GM23248 (cell line): ENCODE measurements at places on chromosomes 6 and 20.

DNA sequence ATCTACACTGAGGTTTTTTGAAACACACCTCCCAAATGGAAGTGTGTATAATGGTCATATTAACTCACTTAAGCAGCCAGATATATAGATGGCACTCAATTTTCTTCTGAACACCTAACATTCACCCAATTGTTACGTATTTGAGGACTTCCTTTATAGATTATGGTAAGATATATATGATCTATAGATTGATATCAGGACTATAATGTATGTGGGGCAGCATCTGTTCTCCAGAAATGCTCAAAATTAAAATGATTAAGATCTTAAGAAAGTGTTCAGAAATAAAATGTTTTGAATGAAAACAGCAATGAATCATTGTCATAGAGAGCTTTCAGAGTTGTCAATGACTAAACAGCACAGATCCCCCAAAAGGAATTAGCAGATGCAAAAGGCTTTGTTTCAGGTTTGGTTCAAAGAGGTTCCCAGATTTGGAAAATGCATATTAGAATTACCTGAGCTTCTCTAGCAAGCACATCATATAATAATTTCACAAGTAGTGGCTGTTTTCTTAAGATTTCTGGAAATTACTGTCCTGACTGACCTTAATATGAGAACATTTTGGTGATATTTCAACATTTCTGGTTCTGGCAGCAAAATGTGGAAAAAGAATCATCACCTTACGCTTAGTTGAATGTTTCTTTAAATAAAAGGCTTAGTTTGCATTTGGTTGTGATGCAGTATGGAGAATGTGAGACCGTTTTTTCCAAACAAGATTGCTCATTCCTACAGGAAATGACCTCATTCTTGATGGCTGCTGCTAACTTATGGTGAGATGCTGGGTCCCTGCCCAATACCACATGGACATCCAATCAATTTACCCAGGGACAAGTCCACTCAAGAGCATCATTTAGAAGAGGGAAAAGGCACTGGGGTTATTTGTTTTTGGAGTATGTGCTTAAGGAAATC is 31.5 kb downstream of the TRAF3IP2 start:
- peak; percentile 95 for DNase-seq

- peak; percentile 49 for DNase-seq
These were observed 6.5 kb downstream of the CEP162 start for GRCh38 chr6:84220809-84221409.

DNA sequence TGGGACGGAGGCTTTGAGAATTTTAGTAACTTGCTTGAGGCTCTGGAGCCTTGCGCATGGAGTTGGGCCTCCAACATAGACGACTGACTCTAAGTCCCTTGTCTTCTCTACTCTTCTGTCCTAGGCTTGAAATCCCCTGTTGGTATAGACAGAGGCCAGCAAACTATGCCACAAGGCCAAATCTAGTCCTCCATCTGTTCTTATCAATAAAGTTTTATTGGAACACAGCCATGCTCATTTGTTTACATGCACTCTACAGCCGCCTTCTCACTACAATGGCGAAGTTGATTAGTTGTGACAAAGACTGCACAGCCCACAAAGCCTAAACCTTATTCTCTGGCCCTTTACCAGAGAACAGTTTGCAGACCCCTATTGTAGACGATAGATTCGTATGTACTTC is 174.1 kb upstream of the ZFP64 start:
- no peak for DNase-seq

DNA sequence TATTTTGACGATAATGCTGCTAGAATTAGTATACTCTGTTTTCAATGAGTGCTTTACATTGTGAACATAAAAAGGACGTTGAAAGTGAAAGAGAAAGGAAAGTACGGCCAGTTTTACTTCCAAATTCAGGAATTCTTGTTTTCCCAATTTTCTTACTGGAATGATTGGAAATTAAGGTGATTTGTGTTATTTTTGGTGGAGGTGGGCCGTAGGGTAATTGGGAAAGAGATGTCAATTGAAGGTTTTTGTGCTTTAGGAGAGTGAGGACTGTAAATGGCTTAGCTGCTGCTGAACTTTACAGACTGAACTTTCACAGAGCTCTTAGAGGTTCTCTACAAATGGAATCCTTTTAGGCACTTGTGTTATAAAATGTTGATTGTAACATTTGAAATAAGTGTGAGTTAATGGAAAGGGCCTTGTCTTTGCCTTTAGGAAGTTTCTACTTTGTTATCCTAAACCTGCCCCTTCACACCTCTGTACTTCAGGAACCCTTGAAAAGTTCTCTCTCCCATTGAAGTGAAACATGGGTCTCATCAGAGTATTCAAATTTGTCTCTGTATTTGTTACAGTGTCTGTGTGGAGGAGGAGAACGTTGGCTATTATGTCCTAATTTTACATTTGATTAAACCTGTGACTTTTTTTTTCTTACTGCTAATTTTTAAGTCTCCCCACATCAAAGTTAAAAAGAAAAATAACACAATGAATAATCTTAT is 256.4 kb downstream of the ARID1B start:
- peak; percentile 52 for DNase-seq

- no peak for DNase-seq
These were observed 43.0 kb upstream of the ZNF217 start for GRCh38 chr20:53636540-53637097.

- DNase-seq: no peak
These were observed 13.9 kb upstream of the CST7 start for GRCh38 chr20:24935140-24935539.

GRCh38 chr6:112288475-112288874 is 34.1 kb upstream of the LAMA4 start:
- peak; percentile 28 for DNase-seq

- peak; percentile 60 for DNase-seq
These were observed 51.1 kb downstream of the TCP11 start for GRCh38 chr6:35089935-35090505.

GRCh38 chr6:132969196-132969595 is 154.8 kb downstream of the RPS12 start:
- peak; percentile 46 for DNase-seq

- DNase-seq: no peak
These were observed 320.7 kb downstream of the CDH4 start for GRCh38 chr20:61572789-61573188.

GRCh38 chr6:40922281-40922680 is 116.7 kb downstream of the UNC5CL start:
- DNase-seq: peak; percentile 65

DNA sequence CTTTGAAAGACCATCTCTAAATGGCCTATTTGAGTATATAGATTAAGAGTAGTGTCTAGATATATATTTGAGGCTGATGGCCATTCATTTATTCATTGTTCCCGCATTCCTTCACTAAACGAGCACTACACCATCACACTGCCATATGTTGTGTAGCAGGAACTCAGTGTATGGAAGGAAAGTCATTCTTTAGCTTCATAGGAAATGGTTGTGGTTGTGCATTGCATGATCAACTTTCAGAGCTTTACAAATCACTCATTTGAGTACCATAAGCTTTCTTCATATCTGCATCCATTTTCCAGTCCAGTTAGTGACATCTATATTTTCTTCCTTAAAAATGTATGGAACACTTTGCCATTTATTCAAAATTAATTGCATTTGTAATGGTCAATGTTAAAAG is 97.9 kb downstream of the ARID1B start:
- DNase-seq: no peak

DNA sequence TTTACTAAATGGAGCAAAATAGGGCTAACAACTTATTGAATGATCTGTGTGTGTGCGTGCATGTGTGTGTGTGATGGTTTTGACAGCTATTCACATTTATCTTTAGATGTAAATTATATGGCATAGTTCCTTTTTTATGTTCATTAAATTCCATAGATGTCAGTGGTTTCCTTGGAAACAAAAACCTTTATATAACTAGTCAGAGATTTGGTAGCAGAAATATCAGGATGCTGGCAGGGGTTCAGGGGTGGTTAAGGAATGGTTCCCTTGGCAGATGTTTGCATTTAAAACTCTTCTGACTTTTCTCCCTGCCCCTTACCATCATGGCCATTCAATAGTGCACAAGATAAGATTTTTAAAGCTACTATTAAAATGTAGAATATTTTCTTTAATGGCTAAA is 256.6 kb downstream of the PLCB1 start:
- peak; percentile 46 for DNase-seq

GRCh38 chr6:79111549-79111948 is 33.5 kb upstream of the PHIP start:
- no peak for DNase-seq

DNA sequence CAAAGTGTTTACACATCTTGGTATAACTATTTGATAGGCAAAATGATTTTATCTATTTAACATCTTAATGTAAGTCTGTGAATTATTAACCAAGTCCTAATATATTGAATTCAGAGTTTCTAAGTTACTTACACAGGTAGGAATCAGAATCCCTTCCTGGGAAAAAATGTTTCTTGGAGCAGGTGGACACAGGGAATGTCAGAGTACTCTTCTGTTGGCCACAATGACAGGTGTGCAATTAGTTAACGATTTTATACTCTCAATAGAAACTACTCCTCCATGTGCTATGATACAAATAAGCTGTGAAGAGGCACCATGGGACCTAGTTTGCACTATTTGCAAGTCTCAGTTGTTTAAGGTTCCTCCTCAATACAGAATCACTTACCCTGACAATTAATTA is 821 bp upstream of the TAAR5 start:
- no peak for DNase-seq

- no peak for DNase-seq
These were observed 53.4 kb downstream of the PTCHD4 start for GRCh38 chr6:48057601-48058000.

- DNase-seq: peak; percentile 23
These were observed 710 bp upstream of the ZNF343 start for GRCh38 chr20:2509468-2509781.
